ENCODE measurements at places on chromosomes 2 and 18.

DNA sequence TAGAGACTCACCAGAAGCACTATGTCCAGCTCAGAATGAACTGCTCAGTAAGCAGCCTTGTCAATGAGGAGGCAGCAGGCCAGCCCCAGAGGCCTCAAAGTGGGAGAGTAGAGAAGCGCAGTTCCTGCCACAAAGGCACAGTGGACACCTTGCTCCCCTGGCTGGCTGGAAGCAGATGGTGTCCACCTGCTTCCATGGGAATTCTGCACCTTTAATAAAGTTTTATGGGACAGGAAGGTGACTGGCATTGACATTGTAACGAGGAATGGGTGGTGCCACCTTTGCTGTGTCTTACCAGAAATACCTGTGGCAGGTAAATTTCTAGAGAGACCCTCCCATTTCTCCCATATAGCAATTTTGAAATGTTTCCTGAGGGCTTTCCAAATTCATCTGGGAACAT is 6.7 kb upstream of the IL1B start:
- DNase-seq = no peak

DNA sequence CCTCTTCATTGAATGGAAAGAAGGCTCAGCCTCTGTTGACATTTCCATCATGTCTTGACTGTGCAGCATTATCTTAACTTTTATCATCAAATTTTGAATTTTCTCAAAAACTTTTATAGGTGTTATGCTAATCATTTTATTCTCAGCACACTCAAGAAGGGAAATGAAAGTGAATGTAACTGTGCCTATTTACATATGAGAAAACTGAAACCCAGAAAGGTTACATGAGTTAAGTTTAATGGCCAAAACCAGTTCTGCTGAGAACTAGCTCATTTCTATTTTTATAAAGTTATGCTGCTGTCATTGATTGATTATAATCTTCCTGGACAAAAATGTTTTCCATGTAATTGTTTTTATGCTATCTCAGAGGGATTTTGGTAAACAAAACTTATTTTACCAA is 618.8 kb upstream of the NRXN1 start:
- DNase-seq = no peak

DNA sequence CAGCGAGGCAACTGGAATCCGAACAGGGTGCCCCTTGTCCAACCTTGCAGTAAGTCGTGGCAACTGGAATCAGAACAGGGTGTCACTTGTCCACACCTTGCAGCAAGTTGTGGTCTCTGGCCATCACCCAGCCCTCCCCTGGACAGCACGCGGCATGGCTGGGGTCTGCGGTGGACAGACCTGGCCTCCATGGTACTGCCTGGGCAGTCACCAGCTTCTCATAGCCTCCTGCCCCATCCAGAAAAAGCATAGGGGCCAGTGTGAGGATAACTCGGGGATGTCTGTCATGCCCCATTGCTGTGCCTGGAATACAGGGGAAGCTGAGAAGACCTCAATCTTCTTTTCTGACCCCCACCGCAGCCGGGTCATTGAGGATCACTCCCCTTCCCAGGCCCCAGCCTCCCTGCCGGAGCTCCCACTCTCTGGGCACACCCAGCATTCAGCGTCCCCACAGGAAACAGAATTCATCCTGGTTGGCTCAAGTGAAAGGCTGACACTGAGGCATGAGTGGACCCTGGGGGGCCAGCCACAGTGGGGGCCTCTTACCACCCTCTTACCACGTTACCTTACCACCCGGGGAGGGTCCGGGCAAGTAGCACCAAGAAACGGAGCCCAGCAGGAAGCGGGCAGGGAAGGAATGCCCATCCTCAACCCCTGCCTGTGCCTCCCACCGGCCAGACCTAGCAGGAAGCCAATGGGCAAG is 68.0 kb upstream of the RAB6C start:
- DNase-seq = no peak

- DNase-seq = no peak
These were observed 20.0 kb upstream of the LYPD6 start for GRCh38 chr2:149310349-149310748.

GRCh38 chr2:152166633-152167032 is 8.9 kb downstream of the STAM2 start:
- no peak for DNase-seq

DNA sequence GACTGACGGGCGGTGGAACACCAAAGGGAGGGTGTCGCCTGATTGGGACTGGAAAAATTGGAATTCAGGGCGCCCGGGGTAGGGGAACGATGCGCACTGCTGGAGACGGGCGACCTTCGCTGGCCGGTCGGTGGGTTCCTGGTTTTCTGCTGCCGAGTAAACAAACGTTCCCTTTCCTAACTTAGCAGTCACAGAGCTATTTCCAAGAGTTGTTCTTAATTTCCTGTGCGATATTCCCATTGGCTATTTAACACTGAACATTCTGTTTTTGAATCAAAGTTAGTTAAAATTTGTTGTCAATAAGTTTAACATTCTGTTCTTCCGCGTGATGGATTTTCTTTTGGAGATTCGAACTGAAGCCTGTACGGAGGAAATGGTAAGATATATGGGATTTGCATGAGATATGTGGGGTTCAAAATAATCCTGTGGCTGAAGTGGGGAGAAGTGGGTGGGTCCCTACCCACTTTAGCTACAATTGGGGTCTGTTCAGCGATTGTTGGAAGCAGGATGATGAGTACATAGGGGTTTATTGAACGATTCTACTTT is 862 bp downstream of the C18orf54 start:
- no peak for DNase-seq

DNA sequence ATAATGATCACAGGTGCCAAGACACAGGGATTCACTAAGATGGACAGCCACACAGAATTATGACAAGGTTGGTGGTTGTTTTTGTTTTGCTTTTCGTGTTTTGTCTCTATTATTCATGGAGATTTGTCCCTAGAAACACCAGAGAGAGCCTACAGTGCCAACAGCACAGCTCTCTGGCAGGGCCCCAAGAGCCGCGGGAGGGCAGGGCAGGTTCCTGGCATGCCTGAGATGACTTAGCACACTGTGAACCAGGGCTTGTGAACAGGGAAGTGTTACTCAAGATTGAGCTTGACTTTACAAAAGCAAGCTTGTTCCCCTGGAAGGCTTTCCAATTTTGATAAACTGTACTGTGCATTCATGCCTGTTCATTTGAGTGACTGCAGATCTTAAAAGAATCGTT is 437.4 kb upstream of the SALL3 start:
- no peak for DNase-seq

GRCh38 chr2:198008230-198008629 is 203.8 kb downstream of the PLCL1 start:
- DNase-seq = no peak

- no peak for DNase-seq
These were observed 72.4 kb downstream of the CERS6 start for GRCh38 chr2:168528469-168528868.

DNA sequence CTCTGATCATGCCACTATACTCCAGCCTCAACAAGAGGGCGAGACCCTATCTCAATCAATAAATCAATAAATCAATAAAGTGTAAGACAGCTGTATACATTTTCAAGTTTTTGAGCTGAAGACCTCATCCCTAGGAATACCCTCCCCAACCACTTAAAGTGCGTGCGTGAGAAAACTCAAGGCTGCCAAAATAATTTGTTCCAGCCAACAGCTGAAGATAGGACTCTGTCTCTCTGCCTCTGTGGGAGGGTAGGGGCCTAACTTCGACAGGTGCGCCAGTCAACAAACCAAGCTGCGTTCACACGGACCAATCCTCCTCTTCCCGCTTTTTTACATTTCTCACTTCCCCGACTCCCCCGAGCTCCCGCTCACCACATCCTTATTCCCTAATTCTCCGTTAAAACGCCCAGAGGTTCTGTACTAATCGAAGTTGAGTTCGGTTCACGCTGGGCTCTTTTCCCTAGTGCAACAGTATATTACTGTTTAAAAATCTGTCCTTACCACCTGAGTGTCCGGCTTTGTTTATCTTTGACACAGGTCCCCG is 618 bp downstream of the POLR2D start:
- DNase-seq = peak; percentile 38

GRCh38 chr18:34913837-34914661 is 127.2 kb upstream of the MAPRE2 start:
- no peak for DNase-seq

DNA sequence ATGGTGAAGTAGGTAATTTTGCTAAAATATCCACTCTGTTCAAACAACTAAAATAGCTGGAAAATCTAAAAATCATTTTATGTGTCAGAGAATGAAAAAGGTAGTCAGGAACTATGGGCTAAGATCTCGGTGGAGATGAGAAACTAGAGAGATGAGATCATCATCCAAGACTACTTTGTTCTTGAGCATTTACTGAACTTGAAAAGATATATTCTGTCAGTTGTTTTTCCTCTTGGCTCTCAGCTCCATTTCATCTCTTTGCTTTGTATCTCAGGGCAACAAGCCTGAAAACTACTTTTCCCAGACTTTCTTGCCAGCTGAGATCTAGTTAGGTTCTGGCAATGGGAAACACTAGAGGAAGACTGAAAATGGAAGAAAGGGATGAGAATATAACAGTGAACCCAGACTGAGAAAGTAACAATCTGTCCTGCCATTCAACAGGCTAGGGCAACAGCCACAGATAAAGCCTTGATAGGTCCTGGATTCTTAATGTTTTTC is 346.2 kb upstream of the MEX3C start:
- DNase-seq = no peak

- no peak for DNase-seq
These were observed 290.5 kb downstream of the GULP1 start for GRCh38 chr2:188582211-188582610.

DNA sequence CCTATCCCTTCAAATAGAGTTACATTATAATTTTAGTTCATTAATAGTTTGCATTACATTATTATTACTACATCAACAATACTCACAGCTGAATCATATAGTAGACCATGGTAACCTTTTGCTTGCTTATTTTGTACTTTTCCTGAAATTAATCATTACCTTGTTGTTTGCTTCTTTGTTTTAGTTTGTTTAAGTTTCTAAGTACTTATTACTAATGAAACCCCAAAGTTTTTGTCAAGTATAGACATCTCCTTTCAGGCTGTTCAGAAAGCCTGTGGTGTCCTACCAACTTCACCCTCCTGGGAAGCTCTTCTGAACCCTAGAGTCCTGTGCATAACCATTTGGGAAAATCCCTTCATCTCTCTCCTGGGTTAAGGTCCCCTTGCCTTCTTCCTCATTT is 43.5 kb upstream of the LAPTM4A start:
- DNase-seq = no peak

DNA sequence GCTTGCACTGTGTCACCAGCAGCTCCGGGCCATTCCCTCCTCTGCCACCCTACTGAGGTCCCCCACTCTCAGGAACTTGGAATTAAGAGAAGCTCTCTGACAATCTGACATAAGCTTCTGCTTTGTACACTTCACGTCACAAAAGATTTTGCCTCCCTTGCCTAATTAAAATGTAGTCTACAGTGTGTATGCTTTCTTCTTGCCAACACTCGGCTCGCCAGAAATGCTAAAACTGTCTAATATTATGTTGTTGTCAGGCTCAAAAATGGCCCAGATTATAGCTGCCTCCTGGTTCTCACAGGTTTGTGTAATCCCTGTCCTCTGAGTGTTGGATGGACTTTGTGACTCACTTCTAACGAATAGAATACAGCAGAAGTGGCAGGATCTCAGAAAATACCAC is 474.7 kb downstream of the MBD2 start:
- no peak for DNase-seq

DNA sequence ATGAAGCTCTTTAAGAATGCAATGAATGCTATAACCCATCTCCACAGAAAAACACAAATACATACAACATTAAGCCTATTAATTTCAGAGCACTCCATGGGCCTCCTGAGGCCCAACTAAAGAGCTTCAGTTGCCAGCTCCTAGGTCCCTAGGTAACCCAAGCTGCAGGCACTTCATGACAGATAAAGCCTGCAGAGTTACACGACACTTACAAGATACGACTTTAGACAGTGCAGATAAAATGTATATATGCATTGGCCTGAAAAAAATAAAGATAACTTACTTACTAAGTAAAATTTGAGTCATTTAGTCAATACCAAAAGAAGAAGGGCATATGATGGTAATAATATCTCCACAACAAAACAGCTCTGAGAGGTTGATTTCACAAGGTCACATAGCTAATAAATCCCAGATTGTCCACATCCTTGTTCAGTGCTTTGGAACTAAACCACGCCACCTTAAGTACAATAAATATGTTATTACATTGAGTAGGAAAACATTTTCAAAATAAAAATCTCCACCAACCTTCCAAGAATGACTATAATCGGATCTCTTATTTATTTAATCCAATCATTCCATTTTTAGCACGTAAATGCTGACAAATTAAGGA is 3.4 kb downstream of the MAP4K3 start:
- no peak for DNase-seq

- DNase-seq = no peak
These were observed 129.4 kb downstream of the TCF4 start for GRCh38 chr18:55458456-55459203.

DNA sequence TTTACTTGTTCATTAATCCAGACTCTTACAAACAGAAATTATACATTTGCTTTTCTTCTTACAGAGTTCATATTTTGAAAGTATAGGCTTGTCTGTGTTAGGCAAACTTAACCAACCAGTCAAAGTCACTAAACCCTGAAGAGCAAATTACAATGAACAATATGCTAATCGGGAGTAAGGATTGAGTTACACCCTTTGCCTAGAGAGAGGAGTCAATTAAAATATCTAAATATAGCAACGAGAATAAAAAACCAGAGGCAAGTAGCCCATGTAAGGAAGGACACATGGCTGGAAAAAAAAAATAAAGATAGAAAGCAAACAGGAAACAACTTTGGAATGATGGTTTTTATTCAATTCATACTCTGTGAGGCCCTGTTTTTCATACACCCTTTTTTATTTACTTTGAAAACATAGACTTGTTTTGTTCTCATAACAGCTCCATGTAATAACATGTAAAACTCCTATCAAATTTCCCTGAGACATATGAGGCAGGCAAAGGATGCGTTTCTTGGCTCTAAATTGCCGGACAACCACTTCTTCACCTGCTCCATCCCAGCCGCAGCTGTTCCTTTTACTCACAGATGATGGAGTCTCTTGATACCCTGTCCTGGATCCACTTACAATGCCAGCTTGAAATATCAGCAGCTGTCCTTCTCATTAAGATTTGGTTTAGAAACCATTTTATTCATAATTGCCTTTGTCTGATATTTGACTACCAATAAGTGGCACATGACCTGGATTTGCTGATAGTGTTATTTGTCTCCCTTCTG is 767.7 kb upstream of the GCFC2 start:
- peak; percentile 6 for DNase-seq

DNA sequence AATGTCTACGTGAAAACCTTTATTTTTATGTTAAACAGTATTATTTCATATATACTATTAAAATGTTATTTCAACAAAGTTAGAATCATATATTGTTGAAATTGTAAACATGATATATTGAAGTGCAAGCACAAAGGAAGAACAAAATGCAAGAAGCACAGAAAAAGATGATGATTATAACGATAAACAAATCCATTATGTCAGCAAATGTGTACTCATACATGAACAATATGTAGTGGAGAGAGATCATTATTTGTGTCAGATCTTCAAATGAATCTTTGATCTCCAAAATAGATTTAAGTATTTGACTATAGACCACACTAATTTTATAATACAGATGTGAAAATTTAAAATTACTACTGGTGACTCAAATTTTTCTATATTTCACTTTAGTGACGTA is 1104.4 kb upstream of the CRIM1 start:
- no peak for DNase-seq

Measured in iPS-NIHi11 (cell line).